HCT116 (cell line): ENCODE measurements at places on chromosomes 11 and 22.

- DNase-seq = no peak
Measured at GRCh38 chr11:46725338-46726205, 6.6 kb downstream of the F2 start.

DNA sequence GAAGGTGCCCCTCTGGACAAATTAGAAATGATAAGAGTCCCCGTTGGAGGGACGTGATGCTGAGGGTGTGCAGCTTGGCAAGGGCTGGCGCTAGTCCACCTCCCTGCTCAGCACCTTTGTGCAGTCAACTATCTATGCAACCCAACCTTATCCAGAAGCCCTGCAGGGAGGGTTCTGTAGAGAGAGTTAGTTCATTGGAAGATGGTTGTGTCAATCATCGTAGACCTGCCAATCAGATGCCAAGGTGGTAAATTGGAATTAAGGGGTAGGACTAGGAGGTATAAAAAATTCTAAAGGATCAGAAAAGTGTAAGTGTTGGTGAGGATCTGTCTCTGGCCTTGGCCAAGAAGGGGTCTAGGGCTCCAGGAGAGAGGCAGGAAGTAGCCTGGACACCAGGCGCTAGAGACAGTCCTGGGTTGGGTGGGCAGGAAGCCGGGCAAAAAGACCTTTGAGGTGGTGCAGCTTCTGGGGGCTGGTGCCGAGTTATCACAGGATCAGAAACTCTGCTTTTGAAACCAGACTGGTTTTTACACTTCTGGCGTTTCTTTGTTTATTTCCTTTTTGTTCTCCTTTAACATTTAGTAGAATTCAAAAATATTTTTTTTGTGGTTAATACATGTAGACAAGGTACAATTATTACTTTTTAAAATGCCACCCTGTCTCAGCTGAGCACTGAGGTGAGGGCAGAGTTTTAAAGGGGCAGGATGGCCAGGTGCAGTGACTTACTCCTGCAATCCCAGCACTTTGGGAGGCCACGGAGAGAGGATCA, 1.6 kb downstream of the C1QTNF6 start:
- peak; percentile 97 for DNase-seq

- DNase-seq = no peak
Measured at GRCh38 chr11:86798988-86799387, 1.4 kb upstream of the PRSS23 start.

GRCh38 chr11:128904656-128905344, 13.6 kb downstream of the KCNJ5 start:
- no peak for DNase-seq

GRCh38 chr22:18068381-18068988, 9.3 kb upstream of the PEX26 start:
- no peak for DNase-seq

DNA sequence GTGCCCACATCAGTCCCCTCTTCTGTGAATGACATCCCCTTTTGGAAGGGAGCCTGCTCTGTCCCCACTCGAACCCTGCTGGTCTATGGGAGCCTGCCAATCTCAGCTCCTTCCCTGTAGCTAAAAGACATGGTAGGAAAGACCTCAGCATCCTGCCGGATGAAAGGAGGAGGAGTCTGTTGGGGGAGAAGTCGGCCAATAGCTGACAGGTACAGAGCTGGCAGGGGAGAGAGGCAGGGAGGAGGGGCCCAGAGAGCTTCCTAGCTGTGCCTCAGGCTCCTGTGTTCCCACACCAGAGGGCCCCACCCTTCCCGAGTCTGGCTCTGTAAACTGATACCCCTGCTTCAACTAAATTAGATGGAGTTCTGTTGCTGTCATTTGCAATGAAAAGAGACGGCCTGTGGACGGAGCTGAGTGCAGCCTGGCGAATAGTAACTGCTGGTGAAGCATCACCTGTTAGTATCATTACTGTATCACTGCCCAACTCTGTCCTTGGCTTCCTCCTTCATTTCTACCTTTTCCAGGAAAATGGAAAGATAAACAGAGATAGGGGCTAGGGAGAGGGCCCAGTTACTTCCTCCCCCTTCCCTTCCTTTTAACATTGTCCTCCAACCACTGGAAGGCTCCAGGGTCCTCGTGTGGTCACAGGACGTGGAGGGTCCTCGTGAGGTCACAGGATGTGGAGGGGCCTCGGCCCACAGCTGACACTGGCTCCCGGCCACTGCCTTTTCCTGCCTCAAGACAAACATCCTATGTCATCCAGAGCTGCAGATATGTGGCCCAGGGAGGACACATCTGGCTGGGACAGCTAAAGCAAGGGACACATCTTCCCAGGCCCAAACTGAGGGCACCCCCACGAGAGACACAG, 15.1 kb downstream of the FXYD6 start:
- DNase-seq = no peak

- no peak for DNase-seq
Measured at GRCh38 chr11:70140711-70141485, 62.2 kb upstream of the FADD start.

- no peak for DNase-seq
Measured at GRCh38 chr11:71558996-71559395, 6.4 kb upstream of the KRTAP5-10 start.

- no peak for DNase-seq
Measured at GRCh38 chr11:27205250-27205649, 157.8 kb downstream of the CCDC34 start.

DNA sequence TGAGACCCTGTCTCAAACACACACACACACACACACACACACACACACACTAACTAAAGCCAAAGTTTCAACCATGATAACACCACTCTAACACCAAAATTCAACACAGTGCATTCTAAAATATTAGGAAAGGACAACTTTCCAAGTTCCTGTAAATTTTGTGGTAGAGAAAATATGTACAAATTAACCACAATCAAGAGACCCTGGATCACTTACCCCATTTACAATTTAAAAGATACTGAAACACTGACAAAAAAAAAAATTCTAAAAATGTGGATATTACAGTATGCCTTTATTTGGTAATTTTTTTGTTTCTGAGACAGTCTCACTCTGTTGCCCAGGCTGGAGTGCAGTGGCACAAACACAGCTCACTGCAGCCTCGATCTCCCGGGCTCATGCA, 9.7 kb downstream of the MRTFA start:
- DNase-seq = no peak

- DNase-seq = no peak
Measured at GRCh38 chr11:32451808-32452207, 16.5 kb upstream of the WT1 start.

DNA sequence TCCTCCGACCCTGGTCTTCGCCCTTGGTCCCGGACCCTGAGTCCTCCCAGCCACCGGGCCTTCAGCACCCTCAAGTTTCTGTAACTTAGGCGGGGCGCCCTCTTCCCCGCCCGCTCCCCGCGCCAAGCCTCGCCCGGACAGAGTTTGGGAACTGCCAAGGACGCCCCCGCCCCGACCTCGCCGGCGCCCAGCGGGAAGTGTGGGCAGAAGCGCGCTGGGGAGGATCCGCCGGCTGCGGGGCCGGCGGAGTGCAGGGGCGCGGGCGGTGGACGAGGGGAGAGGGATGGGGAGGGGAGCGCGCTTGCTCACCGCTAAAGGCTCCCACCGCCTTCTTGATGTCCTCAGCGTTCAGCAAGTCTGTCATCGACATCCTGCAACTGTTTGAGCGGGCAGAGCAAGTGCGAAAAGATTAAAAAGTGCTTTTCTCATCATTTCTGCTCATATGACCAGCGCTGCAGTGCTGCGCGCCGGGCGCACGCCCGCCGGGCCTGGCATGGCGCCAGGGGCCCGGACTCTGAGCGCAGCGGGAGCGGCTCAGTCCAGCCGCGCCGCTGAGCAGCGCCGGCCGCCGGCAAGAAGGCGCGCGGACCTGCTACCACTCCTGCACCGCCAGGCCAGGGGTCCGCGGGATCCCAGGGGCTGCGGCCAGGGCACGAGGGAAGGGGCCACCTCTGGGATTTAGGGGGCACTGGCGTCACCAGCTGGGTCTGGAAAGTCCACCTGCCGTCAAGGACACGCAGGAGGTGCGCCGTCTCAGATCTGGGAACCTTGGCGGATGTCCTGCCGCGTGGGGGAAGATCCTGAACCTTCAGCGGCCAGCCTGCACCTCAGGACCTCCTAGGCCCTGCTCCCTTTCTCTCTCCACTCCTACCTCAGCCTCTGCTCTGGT, at the start of gene PVALB:
PVALB (minus strand) TSS at position 400 of the 889 bp plus-strand sequence; CDS start at position 370, 30 bp downstream.
- no peak for DNase-seq

DNA sequence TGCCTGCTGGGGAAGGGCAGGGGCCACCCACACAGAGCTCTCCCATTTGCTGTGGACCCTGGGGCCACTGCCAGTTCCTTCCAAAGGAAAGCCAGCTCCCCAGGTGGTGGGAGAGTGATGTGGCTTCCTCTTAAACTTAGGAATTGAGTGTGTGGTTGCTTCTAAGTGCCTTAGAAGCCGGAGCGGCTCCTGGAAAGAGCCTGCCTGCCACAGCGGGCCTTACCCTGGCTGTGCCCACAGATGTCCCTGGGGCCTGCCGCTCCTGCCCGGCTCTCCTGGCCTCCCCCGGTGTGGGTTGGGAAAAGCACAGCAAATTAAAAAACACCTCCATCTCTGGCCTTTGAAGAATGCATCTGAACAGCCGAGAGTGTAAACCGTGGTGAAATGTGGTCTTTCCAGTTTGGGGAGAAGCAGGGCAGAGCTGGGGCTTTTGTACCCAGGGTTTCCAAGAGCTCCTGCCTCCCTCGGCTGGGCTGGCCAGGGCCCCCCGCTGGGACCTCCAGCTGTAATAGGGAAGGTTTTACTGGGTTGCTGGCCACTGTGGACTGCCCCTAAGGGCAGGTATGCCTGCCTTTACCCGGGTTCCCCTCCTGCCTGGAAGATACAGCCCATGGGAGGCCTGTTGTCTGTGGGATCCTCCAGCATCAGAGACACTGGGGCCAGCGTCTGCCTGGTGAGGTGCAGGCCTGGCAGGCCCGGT, 30.2 kb downstream of the LRP5 start:
- DNase-seq = peak; percentile 69

- no peak for DNase-seq
Measured at GRCh38 chr11:33742249-33742851, 6.1 kb upstream of the CD59 start.

DNA sequence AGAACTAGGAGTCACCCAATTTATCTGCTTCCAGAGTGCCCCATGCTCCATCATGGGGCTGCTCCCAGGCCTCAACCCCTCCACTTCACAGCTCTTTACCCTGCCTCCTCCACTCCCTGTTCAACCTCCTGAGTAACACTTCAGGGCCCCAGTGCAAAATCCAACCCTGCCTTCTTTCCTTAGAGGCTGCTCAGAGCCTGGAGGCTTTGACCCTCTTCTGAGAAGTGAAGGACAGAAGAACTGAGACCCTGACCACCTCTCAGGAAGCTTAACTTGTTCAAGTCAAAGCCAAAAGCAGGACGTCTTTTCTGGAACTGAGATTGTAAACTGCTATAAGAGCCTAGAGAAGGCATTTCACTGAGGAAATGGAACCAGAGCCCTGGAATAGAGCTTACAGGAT, 15.5 kb downstream of the EIF3F start:
- DNase-seq = no peak

DNA sequence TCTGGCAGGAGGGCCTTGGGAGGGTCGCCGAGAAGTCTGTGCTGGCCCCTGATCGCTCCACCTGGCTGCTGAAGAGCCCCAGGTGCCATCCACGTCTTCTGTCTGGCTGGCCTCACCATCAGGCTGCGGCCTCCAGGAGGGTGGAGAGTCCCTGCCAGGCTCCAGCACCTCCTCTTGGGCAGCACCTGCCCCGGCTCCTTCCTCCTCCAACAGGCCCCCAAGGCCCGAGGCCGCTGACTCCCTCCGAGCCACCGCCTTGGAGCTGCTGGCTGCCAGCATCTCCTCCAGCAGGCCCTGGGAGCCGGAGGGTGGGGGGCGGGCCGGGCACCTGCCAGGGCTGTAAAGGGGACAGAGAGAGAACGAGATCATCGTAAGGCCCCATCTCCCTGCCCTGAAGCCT, 22.3 kb downstream of the TNKS1BP1 start:
- DNase-seq = no peak
